Astrocyte (in vitro differentiated cells and primary cell): ENCODE measurements at places on chromosomes 12 and 14. TPM values are rescaled to one million over a fixed set of nuclear protein-coding genes. Genes with fewer than 3 reads are reported as not detected.

Gene RASAL1
- total RNA-seq, result 0.43 and 0.48 TPM in 2 replicates

Gene SLCO1B1
- not detected in 2 replicates for total RNA-seq

Gene ADGRD1
- 3.0 and 3.9 TPM in 2 replicates for total RNA-seq

DNA sequence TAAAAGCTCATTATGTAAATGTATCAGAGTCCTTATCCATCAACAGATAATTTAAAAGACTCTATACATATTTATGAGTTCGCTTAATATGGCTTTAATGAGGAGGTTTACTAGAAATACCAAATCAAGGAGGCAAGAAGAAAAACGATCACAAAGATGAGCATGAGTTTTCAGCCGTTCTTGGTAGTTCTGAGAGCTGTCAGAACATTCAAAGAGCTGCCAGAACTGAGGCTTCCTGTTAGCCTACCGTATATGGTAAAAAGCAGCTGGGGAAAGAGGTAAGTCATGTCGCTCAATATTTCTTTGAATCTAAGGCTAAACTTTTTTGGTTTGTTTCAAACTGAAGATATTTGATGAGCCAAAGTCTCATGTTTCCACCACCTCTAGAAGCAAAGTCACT lies 115.3 kb upstream of the PLXNC1 start:
- DNase-seq, result no peak

DNA sequence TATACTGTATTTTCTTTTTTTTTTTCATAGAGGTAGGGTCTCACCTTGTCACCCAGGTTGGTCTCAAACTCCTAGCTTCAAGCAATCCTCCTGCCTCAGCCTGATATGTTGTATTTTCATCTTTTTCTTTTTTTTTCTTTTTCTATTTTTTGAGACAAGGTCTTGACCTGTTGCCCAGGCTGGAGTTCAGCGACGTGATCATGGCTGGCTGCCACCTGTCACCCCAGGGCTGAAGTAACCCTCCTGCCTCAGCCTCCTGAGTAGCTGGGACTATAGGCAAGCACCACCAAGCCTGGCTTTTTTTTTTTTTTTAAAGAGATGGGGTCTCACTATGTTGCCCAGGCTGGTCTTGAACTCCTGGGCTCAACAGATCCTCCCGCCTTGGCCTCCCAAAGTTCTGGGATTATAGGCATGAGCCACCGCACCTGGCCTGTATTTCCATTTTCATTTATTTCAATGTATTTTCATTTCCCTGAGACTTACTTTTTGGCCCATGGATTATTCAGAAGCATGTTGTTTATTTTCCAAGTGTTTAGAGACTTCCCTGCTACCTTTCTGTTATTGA lies 16.2 kb upstream of the ARF6 start:
- DNase-seq, result no peak

GRCh38 chr14:30419037-30419436 lies 139.9 kb upstream of the G2E3 start:
- no peak for DNase-seq
